Stimulated activated CD4-positive, alpha-beta T cell treated with anti-CD3 and anti-CD28 coated beads, Interleukin-4, amount 100 ng/mL, for 48 hours (primary cell): ENCODE measurements at places on chromosomes 16 and 17.

DNA sequence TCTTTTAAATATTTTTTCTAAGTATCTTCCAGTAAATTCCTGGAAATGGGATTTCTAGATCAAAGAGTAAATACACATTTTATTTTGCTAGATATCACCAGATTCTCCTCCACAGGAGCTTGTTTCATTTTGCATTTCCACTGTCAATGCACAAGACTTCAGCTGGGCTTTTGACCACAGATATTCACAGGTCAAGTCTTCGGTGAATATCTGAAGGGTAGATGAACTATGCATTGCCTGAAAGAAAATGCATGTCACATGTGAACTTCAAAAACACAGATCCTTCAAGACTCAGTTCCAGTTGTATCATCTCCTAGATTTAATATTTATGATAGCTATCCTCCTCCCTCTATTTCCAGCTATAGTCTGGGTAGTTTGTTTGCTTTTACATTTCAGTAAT, 963.6 kb upstream of the GOT2 start:
- no peak for DNase-seq

GRCh38 chr17:8577868-8578267, 52.7 kb downstream of the MYH10 start:
- DNase-seq: no peak

DNA sequence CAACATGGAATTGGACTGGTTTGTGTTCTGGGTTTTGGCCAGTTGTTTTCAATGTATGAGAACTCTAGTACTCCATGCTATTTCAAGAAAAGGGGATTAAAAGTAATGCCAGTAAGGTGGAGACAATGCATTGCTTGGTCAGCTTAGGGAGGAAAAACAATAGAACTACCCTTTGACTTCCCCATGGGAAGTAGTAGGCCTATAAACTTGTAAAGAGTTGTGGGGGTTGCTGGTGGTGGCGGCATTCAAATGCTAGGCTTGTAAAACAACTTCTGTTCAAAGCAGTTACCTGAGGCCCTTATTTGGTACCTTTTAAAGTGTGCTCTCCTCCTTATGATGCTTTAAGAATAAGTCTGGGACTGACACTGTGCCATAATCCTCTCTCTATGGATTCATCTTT, 9.4 kb downstream of the MAP3K3 start:
- DNase-seq: no peak

DNA sequence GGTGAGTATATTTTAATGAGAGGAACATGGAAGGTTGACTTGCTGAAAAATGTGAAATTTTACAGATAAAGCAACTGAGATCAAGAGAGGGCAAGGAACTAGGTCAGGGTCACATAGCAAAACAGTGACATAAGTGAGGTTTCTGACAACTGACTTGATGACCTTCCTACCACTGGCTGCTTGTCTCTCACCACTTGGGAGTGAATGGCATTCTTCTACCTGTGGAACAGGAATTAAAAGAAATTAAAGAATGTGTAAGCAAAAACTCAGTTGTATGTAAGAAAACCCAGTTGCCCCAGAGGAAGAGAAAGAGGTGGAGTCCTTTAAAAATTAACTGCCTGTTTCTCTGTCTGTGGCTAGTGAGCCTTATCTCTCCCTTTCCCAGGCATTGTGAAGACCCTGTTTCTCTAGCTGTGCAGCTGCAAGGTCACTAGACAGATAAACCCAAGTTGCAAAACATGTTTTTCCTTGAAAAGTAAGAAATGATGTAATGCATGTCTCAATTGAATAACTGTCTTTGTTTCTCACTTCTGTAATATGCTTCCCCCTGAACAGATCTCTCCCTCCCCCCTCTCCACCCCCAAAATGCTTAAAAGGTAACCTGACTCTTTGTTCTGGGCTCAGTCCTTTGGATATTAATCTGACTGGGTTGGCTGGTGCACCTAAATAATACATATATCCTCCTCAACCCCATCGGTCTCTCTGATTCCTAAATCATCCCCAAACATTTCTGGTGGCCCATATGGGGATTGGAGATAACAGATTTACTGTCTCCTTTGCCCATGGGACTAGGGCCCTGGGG, 23.4 kb downstream of the ACSM1 start:
- no peak for DNase-seq

DNA sequence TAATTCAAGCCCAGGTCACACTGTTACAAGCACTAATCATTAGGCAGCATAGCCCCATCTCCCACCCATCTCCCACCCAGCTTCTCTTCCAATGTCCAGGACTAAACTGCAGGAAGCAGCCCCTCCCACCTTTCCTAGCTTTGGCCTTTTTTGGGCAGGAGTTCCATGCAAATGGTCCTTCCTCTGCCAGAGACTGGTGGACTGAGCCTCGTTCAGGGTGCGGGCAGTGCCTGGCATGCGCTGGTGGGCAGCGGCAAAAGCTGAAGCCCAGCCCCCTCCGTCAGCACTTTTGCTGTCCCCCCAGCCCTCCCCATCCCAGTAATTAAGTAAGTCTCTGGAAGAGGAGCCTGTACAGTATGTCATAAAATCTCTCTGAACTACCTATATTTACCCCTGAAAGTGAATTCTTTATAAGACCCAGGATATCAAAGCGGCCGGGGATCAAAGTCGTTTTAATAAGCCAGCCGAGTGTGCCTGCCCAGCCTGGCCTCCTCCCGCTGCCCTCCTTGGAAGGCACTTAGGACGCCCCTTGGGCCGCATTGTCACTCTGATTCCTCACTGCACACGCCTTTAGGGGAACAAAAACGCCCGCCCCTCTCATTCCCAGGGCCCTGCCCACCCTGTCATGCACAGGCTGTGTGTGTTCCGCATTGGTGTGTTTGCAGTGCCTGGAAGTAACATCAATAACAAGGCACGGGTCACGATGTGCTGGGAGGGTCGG, 109.9 kb downstream of the IRX5 start:
- DNase-seq: no peak

GRCh38 chr16:84341528-84342295, 26.6 kb upstream of the ATP2C2 start:
- DNase-seq: no peak

GRCh38 chr17:68776451-68776850, 175.3 kb upstream of the FAM20A start:
- no peak for DNase-seq

- DNase-seq: no peak
Observed at GRCh38 chr17:34386697-34387550, 23.9 kb upstream of the CCL1 start.

GRCh38 chr16:81601008-81601428, 156.4 kb downstream of the CMIP start:
- DNase-seq: no peak

DNA sequence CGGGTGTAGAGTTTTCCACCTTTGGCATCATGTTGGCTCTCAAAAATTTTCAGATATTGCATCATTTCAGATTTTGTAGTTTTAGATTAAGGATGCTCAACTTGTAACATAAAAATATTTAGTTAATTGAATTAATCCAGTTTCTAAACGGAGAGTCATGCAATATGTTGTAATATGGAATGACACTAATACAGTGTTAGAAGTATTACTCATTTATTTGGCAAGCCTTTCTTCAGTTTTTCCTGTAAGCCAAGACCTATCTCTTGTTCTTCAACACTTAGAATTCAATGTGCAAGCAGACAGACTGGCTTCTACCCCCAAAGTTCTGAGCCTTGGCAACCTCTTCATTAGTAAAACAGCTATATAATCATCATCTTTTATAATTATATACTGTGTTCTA, 985.0 kb upstream of the GOT2 start:
- DNase-seq: no peak

DNA sequence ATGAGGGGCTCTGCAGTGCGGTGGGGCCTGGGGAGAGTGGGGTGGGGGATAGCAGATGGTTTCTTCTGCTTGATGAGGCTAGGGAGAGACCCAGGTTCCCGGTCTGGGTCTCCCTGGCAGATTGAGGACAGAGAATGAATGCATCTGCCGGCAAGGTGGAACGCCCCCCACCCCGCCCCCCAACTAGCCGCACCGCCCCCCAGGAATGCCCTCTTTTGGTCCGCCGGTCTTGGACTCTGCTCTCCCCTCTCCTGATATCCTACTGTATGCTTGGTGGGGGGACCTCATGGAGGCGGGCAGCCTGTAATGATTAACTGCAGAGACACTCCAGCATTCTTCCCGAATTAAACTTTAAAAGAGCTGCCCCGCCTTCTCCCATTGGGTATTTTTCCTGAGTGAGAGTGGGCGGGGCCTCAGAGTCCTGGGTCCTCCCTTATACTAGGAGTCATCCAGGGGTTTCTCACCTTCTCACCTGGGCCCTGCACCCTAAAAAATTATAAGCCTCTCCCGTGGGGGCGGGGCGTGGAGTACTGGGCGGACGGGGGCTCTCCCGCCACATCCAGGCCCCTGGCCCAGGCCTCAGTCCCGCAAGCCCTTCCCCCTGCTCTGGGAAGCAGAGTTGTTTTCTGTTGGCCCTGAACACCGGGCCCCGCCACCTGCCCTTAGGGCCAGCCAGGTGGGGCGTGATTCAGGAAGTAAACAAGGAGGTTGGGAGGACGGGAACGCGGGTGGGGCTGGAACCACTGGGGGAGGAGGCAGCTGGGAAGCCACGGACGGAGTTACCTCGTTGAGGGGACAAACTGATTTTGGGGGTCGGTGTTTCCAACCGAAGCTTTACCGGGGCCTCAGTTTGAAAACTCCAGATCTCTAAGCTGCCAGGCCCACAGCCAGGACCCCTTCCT, 1.5 kb downstream of the GRB7 start:
- no peak for DNase-seq

- no peak for DNase-seq
Observed at GRCh38 chr16:27769561-27770255, 219.8 kb downstream of the KATNIP start.

- no peak for DNase-seq
Observed at GRCh38 chr16:57257455-57258070, 12.5 kb downstream of the ARL2BP start.

DNA sequence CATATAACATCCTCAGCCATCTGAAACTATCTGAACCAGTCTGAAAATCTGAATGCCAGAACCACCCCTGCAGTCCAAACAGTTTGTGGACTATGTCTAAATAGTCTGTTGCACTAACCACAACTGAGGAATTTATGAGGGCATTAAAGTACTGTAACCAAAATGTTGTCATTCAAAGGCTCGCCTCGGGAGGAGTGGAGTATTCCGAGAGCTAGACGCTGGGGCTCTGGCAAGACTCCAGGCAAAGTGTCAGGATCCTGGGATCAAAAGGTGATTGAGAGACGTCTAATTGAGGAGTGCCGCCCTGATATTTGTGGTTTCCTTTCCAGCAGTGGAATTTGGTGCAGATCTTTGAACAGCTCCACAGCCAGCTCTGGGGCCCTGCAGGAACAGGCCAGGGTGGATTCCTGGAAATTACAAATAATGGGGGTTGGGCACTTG, 142.9 kb upstream of the MYOCD start:
- DNase-seq: no peak
